ENCODE measurements at places on chromosomes 5 and 9.

- DNase-seq = no peak
These were observed 590.0 kb upstream of the ZNF608 start for GRCh38 chr5:125336401-125336800.

- no peak for DNase-seq
These were observed 14.2 kb downstream of the KIAA1958 start for GRCh38 chr9:112500842-112501241.

DNA sequence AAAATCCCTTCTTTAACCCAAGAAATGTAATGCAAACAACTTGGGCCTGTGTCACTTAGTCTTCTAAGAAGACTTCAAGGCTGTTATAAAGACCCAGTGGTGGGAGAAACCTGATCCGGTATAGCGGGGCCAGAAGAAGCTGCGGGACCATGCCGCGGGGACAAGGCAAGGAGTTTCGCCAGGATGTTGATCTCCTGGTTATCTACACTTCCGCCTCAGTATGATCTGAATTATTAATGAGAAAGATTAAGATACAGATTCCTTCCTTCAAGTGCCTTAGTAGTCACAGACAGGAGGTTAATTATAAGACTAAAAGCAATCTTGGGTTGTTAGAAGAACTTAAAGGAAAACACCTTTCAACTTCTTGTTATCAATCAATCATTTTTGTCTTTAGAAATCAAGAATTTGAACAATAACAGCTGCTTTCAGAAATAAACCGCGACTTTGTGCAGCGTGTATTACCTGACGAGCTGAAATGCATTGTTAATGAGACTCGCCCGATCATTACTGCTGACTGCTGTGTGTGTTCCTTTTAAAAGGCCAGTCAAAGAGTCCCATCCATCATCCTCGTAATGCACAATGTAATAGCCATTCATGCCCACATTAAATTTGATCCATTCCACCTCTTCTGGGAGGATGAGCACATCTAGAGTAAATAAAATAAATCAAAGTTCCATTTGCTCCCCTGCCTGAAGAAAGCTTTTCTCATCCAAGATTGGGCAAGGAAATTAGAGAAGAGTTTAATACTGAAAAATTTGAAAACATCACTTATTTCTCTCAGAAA is 22.2 kb downstream of the ERAP1 start:
- no peak for DNase-seq

DNA sequence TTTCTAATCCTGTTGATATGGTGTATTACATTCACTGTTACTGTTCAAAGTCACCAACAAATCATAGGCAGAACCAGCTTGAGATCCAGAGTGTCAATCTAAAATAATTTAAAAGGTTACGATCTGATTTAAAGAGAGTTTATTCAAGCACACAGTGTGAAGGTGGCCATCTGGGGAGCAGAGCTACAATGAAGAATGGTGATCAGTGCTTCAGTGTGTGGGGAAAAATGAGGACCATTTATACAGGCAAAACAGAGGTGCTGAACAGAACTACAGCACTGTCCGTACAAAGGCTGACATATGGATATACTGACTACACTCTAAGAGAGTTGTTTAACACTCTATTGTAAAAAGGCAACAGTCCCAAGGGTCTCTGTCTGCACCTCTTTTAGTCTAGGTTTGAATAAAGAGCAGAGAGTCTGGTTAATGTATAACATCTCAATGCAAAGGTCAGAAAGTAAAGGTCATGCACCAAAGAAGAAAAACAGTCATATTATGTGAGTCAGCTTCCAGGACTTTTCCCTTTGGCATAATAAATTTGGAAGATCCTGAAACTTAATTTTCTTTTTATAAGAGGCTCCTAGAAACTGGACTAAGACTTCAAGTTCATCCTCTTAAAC is 29.7 kb upstream of the TDRD7 start:
- DNase-seq = no peak

- no peak for DNase-seq
These were observed 8.0 kb downstream of the LHX6 start for GRCh38 chr9:122220673-122221182.

- DNase-seq = no peak
These were observed 41.4 kb downstream of the BICD2 start for GRCh38 chr9:92723299-92723625.

DNA sequence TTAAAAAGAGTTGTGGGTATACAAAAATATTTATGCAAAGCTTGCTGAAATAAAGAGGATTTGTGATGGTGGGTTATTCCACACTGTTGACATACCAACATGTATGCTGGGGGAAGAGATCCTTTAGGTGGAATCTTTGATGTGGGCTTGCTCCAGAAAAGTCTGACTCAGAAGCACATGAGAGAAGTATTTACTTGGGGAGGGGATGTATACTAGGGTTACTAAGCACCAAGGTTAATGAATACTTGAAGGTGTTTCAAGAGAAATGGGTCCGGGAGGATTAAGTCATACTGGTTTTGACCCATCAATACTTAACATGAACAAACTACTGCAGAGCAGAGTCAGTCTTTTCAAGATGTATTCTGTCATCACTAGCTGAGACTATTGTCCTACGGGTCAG is 316.4 kb upstream of the GRIN3A start:
- no peak for DNase-seq

- no peak for DNase-seq
These were observed 177.2 kb upstream of the MAP3K1 start for GRCh38 chr5:56638061-56638621.

DNA sequence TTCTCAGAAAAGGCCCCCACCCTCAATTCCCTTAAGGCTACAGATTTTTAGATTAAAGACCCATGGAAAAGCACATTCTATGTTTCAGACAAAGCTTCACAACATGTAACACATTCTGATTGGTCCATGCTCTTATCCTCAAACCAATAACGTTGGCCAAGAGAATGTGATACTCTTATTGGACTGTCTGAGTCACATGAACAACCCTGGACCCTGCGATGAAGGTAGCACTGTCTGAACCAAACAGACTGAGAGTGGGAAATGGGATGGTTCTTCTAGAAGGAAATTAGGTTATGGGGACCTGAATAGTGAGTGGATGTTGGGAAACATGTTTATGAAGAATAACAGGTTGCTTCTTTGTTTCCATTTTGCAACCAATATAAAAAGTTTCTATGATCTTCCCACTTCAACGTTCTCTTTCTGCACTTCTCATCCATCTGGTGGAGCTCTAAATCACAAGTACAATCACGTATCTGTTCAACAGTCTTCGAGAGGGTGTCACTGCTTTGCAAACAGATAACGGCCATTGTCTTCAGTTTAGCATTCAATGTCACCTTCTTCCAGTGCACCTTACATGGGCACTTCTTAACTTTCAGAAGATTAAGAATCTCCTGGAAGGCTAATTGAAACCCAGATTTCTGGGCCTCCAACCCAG is 81.6 kb downstream of the PTCH1 start:
- no peak for DNase-seq

DNA sequence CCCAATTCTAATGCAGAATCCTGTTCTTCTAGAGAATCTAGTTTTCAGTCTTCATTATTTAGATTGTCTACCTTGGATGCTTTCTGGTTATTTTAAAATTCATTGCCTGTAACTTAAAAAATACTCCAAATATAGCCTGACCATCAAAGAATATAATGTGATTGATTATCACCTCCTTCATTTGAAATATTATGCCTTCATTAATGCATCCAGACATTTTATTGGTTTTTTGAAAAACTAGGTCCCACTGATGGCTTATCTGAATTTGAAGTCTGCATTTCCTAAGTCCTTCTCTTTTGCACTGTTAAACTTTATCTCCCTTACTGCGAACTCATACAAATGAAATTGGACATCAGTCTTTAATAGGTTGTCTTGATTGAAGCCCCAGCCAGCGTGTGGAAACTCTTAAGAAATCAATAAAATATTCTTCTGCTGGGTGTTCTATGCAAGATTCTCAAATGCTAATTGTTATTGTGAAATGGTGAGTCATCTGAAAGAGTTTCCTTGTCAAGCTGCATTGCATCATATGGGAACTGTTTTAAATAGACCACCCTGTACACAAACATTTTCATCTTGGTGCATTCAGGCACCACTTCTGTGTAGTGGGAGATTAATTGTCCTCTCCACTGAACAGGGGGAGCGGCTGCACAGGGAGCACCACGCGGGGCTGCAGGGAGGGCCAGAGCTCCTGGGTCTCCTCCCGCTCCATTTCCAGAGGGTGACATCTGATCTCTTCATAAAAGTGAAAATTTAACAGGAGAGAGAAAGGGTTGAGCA is 92.3 kb upstream of the FANCC start:
- DNase-seq = no peak

GRCh38 chr5:165576678-165577275 is 2071.4 kb downstream of the MAT2B start:
- no peak for DNase-seq

DNA sequence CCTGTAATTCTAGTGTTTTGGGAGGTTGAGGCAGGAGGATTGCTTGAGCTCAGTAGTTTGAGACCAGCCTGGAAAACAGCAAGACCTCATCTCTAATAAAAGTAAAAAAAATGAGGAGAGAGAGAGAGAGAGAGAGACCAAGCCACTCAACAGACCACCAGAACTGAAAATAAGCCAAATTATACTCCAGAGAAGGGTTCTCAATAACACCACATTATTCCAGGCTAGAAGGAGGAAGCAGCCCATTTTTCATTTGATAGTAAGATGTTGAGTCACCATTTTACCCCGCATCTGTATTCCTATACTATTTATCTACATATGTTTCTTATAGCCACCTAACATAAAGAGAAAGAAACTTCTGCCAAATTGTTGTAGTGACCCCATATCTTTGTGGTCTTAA is 134.8 kb downstream of the PCSK5 start:
- DNase-seq = no peak

DNA sequence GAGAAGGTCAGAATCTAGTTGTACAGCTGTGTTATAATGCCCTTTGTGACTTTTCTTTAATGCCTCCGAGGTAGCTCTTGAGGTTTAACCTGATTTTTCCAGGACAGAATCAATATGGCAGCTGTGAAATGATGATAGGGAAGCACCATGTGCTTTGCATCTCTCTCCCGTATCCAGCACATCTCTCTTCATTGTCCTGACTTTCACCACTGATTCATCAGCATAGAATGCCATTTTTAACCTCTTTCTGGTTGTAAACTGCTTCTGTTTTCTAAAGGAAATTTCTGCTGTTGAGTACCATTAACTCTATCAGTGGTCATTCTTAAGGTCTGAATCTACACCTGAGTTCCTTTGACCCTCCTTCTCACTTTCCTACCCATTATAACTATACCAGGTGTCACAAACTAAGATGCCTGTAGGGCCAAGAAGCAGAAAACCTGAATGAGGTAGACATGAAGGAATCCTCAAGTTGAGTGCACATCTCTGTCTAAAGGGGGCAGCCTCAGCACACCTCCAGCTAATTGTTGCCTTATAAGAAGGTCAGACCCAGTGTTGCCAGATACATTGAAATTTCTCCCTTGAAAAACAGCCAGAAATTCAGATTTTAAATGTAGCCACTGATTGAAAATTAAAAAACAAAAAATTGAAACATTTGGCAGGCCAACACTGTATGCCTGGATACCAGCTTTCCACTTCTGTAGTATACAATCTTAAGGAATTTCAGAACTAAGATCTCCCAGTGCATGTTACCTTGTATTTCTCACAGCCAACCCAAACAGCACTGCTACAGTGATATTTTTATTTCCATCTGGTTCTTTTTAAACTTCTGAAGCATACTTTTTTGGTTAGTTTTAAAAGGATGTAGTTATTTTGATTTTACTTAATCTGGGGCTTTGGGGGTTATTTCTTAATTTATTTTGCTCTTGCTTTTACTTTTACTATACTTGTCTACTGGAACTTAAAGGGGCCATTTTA is 35.8 kb upstream of the TLX3 start:
- no peak for DNase-seq

- no peak for DNase-seq
These were observed 174.5 kb upstream of the KLF9 start for GRCh38 chr9:70588999-70589398.

DNA sequence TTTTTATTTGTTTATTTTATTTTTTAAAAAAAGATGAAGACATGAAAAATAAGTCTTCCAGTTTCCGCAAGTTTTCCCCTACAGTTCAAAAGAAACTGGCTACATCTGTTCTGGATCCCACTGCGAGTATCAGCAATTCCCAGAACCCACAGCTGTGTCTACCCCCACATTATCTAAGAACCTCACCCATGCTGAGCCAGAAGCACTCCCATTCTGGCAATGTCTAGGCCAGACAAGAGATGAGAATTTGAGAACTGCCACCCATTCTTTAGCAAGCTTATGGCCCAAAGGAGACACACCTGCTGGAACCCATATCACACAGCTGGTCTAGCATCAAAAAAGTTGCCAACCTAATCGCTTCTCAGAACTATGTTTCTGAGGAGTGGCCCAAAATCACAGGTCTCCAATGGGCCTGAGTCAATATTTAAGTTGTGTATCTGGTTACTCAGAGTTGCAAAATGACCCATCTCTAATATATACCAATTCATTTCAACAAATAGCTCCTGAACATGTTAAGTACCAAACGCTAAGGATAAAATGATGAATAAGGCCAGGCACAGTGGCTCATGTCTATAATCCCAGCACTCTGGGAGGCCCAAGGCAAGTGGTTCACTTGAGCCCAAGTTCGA is 27.1 kb downstream of the MTMR12 start:
- no peak for DNase-seq

DNA sequence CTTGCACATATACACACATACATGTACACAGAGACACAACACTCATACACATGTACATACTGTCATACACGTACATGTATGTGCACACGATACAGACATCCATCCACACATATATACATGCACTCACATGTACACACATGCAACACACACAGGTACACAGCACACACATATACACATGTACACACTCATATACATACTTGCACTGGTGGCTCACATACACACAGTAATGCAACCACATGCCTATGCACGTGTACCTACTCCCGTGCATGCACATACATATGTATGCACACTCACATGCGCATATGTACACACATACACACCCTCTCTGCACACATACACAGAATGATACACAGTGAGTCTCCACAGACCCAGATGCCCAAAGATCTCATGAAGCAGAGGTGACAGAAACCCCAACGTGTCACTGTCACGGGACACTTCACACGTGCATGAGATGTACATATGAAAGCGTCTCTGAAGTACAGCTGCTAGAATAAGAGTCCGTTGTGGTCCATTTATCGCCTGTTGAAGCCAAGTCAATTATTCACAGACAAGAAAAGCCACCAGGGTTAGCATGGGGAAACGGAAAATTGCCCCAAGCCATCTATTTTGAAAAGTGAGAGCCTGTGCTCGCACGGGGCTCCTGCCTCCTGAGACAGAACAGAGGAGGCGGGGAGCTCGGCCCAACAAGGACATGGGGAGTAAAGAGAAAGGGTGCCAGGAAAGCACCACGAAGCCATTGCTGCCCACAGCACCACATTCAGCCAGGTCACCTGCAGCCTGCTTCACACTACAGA is 24.9 kb downstream of the LPCAT1 start:
- DNase-seq = no peak

DNA sequence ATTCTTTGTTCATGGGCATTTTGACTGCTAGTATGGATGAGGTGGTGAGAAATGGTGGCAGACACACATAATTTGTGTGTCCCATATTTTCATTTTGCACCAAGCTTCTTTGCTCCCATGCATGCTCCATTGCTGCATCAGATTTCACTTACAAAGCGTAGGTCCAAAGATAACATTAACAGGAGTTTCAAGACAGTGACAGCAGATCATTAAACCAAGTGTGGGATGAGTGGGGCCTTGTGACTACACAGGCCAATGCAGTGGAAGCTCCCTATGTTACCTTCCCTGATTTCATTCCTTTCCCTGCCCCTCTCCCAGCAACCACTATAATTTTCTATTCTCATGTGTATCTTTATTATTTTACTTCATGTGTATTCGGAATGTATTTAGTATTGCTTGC is 142.0 kb downstream of the AOPEP start:
- DNase-seq = no peak

- no peak for DNase-seq
These were observed 4.2 kb downstream of the SERINC5 start for GRCh38 chr5:80251636-80252035.

GRCh38 chr5:197892-198489 is 6.7 kb downstream of the LRRC14B start:
- DNase-seq = no peak
